ENCODE measurements at places on chromosomes 5 and 9.

- no peak for DNase-seq
Measured at GRCh38 chr9:121394292-121394691, 24.2 kb upstream of the STOM start.

DNA sequence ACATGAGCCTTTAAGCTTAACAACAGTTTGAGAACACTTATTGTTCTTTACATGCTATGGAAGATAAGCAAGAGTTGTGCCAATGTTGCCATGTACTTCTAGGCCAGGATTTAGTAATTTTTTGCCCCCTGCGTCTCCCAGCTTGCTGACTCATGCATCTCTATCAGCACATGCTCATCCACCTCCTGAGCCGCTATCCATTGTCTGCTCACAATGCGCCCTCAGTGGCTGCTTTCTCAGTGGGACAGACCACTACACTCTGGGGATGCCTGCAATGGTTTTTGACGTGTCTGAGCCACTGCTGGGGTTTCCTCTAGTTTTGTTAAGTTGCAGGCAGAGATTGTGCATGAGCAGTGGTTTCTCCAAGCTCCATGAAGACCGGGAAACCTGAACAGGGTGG is 50.9 kb upstream of the PHF2 start:
- DNase-seq: no peak

DNA sequence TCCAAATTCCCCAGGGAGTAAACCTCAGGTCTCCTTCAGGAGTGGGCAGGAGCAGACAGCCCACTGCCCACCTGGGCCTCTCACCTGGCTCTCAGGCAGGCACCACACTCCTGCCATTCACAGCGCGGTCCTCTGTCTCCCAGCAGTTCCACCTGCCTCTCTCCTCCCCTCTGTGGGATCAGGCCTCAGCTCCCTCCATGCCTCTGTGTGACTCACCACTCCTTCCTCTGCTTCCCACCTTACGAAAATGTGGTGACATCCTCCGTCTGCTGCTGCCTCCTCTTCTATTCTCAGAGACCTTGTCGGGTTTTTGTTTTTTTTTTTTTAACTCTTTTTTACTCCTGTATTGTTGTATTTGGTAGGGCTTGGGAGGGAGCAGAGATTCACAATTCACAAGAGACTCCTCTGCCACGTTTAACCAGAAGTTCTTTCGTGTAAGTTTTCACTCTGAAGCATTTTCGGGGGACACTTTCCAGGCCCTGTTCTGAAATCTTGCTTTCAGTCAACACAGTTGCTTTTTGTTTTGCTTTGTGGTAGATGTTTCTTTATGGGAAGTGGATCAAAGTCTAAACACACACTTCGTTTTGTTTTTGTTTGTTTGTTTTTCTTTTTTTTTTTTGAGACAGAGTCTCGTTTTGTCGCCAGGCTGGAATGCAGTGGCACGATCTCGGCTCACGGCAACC is 21.1 kb upstream of the CDKN2AIPNL start:
- DNase-seq: no peak

GRCh38 chr5:177372034-177372896 is 12.0 kb upstream of the SLC34A1 start:
- no peak for DNase-seq

DNA sequence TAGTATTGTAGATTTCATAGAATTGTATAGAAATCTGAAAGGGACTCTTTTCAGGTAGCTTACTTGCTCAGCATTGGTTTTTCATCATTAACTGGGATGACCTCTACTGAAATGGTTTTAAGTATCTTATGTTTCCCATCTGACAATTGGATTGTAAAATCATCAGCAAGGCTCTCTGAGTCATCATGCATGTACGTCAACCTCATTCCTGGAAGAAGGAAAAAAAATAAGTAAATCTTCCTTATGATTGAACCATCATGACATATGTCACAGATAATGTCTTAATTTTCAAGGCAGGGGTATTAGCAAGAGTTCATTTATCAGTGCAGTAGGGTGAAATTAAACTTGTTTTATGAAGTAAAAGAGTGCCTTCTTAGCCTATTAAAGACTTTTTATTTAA is 74.9 kb upstream of the CER1 start:
- no peak for DNase-seq

- no peak for DNase-seq
Measured at GRCh38 chr9:124282442-124283227, 24.9 kb downstream of the NEK6 start.

DNA sequence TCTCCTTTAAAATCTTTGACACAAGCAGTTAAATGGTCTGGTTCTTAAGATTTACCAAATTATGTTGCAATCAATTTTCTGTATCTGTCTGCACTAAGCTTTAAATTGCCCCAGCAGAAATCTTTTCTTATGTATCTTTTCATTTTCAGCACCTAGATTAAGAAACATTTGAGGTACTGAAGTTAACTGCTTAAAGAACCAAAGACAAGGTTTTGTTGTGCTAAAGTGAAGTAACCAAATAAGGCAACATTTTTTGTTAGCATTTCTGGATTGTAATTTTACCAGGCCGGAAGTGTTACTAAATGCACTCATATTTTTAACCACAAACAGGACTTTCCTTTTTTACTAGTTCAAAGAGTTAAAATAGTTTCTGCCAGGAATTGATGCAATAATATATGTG is 24.1 kb upstream of the MTAP start:
- no peak for DNase-seq

GRCh38 chr9:105264380-105264779 is 19.9 kb downstream of the SLC44A1 start:
- DNase-seq: no peak

- DNase-seq: no peak
Measured at GRCh38 chr5:137344723-137345322, 154.3 kb downstream of the SPOCK1 start.

GRCh38 chr5:115584501-115584900 is 17.8 kb downstream of the TICAM2 start:
- DNase-seq: no peak

DNA sequence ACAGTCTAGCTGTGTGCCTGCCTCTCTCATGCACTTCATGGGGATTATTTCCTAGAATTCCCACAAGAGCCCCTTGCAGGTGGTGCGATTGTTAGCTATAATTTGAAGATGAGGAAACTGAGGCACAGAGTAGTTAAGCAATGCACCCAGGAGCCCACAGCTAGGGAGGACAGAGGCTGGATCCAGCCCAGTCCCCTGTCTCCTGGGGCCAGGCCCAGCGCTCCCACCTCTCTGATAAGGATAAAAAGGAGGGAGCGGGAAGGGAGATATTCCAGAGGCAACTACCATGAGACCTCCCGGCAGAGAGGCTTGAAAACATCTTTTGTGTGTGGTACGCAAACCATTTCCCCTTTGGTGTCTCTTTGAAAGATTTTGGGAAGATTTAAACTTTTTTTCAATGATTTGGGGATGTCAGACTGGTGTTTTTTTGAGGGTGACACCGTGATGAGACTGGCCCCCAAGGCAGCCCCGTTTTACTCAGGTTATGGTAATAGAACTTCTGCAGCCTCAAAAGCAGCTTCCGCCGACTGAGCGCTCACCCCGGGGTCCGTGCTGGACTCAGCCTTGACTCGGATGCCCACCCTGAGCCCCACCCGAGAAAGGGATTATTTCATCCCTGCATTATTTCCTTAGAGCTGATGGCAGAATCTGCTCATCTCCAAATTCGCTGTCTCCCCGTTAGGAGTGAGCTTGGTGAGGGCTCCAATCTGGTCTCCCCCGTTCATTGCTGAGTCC is 144.7 kb upstream of the IER5L start:
- no peak for DNase-seq

DNA sequence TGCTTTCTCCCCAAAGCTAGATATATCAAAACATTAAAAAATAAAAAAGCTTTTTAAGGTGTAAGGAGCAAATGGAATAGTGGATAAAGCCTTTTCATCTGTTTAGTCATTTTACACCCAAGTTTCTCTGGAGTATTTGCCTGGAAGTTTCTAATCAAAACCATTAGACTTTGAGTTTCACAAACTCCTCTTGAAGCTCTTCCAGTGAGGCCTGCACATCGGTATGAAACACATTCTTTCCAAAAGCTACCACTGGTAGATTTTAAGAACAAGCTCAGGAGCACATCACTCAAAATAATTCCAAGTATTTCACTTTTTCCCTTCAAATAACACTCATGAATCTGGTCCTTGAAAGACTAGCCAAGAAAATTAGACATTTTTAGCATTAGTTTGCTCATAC is 5.7 kb downstream of the TRIM52 start:
- DNase-seq: no peak

- no peak for DNase-seq
Measured at GRCh38 chr5:1167361-1167727, 34.1 kb upstream of the SLC6A19 start.

DNA sequence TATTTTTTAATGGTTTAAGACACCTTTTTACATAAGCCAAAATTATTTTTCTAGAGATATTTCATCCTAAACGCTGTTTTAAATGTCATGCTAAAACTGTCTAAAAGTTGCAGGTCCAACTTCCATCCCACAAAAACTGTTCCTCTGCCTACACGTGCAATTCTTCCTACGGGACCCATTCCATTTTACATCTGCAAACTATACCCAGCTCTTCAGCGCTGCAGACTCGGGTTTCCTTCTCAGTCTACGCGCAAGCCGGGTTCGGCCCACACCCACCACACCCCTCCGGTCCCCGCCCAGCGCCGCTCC is 8.7 kb downstream of the RANBP6 start:
- peak; percentile 29 for DNase-seq

DNA sequence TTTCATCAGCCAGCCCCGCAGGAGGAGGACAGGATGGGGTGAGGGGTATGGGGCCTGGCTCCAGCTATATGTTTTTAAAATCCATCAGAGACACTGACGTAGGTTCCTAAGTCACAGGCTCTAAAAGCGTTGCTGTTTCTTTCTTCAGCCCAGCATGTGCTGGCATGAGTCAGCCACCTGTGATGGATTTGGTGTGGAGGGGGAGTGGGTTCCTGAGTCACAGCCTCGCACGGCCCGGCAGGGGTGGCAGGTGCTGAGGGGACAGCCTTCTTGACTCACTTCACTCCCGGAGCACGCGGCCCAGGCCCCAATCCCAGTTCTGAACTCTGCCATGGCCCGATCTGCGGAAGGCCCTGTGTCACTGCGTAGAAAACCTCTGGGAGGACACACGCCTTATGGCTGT is 38.8 kb upstream of the RPL26L1 start:
- no peak for DNase-seq

DNA sequence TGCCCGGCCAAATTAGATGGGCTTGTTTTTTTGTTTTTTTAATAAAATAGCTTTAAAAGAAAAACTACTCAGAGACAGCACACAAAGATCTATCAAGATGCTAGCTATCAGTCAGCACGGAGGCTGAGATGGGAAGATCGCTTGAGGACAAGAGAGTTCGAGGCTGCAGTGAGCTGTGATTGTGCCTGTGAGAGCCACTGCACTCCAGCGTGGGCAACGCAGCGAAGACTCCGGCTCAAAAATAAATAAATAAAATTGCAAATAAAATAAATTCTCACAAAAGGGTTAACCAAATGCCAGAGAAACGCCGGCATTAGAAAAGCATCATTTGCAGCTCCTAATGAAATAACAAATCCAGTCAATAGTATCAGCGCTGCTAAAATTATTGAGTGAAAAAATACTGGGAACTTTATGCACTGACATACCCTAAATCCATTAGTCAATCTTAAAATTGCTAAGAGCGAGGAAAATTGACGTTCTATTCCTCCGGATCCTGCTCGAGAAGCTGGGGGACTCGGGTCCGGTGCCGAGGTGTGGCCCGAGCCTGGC is 681 bp downstream of the CPLANE1 start:
- DNase-seq: no peak

DNA sequence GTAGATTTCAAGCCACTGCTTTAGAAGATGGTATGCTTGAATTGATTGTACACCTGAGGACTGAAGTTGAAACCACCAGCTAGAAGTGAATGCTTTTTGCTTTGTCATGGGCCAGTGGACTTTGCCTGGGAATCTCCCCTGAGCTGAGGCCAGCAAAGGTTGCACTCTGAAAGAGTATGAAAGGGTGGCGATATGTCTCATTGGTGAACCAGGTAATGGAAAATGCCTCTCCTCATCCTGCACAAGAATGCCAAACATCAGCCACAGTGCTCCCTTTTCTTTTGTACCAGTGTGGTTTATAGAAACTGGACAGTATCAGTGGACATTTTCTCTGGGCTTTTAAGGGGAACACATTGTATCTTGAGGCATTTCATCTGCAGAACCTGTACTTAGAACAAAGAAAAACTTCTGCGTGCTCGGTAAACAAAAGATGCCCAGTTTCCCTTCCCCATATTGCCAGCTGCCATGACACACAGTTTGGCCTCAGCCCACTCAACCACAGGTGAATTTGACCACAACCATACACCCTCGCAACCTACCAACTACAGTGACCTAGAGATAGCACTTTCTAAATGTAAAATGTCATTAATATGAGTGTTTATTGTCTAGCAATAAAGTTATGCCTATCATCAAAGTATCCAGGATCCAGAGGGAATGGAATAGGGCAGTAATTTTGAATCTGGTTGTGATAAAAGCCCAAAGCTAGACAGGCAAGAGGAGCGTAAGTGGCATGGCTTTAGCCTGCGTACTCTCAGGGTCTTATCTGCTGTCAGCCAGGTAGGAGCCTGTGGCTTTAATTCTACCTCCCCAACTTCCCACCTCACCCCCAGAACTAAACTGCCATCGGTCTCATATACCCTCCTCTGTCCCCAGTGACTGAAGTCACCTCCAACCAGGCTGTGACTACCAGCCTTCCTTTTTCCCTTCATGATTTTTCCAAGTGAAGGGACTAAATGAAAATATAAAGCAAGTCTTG is 79.5 kb upstream of the LHFPL2 start:
- DNase-seq: no peak

DNA sequence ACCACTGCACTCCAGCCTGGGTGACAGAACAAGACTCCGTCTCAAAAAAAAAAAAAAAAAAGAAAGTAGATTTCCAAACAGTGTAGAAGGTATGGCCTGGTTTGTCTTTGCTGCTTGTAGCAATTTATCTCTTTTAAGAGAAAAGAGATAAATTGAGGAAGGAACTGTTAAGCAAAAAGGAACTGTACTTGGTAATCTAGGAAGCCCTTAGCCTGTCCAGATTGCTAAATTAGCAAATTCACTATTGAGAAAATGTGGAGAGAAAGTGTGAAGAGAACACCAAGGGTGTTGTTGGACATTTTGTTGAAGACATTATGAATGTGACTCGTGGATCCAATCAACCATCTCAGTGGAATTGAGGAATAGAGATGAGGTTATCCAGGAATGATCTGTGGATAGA is 13.0 kb upstream of the SUSD3 start:
- no peak for DNase-seq

DNA sequence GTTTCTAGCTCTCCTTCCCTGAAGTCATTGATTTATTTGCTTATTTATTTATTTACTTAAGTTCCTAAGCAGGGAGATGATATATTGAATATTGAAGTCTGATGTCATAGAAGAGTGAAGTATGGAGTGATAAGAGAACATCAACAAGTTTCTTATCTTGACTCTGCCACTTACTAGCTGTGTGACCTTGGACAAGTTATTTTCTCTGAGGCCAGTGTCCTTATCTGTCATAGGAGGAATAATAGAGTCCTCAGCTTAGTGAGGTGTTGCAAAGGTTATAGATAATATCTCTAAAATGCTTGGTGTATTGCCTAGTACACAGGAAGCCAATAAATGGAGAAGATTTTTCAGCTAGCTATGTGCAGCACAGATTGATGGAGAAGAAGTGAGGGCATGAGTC is 32.4 kb upstream of the PIP5K1B start:
- no peak for DNase-seq

Measured in NCI-H524 treated with DMSO at 0.1 percent for 48 hours (cell line).